ENCODE measurements at places on chromosomes 16 and 17. TPM values are rescaled to one million over a fixed set of nuclear protein-coding genes. Genes with fewer than 3 reads are reported as not detected.

- H3K27me3 ChIP-seq = peaks cover 5% of the 10 kb centered on the region
- DNase-seq = no peak
- H3K4me3 ChIP-seq = no peak overlapping the region
- no peak overlapping the region for H3K27ac ChIP-seq
- H3K36me3 ChIP-seq = no peaks in the 10 kb centered on the region
Measured at GRCh38 chr17:72079700-72080099, 41.1 kb upstream of the SOX9 start.

- H3K36me3 ChIP-seq = no peaks in the 10 kb centered on the region
- peak; percentile 78 for DNase-seq
- peak overlapping the region; percentile 77 for H3K27ac ChIP-seq
Measured at GRCh38 chr16:88922114-88922825, 54.7 kb downstream of the CBFA2T3 start.

DNA sequence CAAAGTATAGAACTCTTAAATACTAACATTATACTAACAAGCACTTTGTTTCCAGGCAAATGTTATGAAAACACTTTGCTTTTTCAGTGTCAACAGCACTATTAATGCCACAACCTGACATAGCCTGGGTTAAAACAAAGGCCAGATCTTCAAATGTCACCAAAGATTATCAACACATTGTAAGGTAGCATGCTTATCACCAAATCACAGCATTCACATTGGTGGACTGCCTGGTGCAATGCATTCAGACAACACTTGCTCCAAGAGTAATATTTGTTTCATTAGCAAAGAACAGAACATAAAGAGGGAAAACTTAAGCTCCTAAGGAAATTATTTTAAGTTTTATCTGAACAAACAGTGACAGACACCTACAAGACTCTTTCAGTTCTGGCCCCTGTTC is 1361.2 kb downstream of the CDH8 start:
- H3K27ac ChIP-seq = no peak overlapping the region
- no peak for DNase-seq
- no peaks in the 10 kb centered on the region for H3K4me1 ChIP-seq
- no peaks in the 10 kb centered on the region for H3K36me3 ChIP-seq

- peaks cover 9% of the 10 kb centered on the region for H3K4me1 ChIP-seq
- no peak for DNase-seq
- H3K4me3 ChIP-seq = no peak overlapping the region
- no peak overlapping the region for H3K27ac ChIP-seq
- no peaks in the 10 kb centered on the region for H3K27me3 ChIP-seq
Measured at GRCh38 chr17:66375121-66375520, 72.7 kb downstream of the PRKCA start.

DNA sequence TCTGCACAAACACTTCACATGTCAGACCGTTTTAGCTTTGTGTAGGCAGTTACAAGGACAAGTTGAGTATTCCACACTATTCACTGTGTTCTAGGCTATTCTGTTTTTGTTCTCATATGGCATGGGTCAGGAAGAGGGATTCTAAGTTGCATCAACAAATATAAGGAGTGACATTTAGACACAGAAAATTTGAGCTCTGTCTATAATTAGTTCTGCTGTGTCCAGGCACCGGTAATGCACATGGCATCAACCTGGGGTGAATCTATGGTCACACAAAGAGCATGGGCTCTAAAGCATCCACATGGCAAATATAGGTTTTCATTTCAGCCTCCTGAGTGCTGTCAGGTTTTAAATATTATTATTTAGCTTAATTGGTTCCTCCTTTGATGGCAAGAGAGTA is 130.4 kb upstream of the PMFBP1 start:
- no peaks in the 10 kb centered on the region for H3K36me3 ChIP-seq
- H3K27ac ChIP-seq = no peak overlapping the region
- H3K27me3 ChIP-seq = no peaks in the 10 kb centered on the region

DNA sequence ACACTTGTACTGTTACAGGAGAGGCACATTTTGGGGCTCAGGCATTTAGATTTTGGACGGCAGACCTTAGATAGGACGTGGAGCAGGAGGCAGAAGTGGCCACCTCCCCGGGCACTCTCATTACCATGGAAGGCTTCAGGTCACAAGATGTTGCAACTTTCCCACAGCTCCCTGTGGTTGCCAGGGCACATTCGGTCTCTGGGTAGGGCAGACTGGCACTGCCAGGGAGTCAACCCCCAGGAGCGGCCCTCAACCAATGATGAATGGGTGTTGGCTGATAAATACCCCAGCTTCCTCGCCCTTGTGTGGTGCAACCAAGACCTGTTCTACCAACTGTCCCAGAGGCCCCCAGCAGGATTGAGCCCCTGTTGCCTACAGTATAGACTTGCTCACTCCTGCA is 11.2 kb downstream of the NAGPA start:
- H3K36me3 ChIP-seq = peaks cover 15% of the 10 kb centered on the region
- H3K4me1 ChIP-seq = no peaks in the 10 kb centered on the region
- no peak overlapping the region for H3K27ac ChIP-seq
- H3K27me3 ChIP-seq = no peaks in the 10 kb centered on the region
- H3K4me3 ChIP-seq = no peak overlapping the region
- no peak for DNase-seq

DNA sequence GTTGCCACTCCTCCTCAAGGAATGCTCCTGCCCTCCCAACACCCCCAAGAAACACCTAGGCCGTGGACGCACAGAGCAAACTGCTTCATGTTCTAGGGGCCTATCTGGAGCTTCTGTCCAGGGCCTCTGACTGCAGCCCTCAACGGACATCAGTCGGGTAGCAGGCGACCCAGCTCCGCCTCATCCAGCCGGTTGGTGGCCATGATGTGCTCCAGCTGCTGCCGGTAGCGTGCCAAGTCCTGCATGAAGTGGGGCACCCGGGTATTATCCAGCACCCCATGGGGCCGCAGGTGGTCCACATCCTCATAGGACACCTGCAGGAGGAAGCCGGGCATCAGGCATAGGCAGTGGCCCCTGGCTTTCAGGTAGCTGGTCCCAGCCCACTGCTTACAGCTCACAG is 6.3 kb downstream of the NOL3 start:
- no peaks in the 10 kb centered on the region for H3K27me3 ChIP-seq
- no peak overlapping the region for H3K4me3 ChIP-seq
- DNase-seq = no peak
- H3K4me1 ChIP-seq = peaks cover 66% of the 10 kb centered on the region

GRCh38 chr17:37310940-37311339 is 64.8 kb upstream of the C17orf78 start:
- DNase-seq = no peak
- peaks cover 10% of the 10 kb centered on the region for H3K36me3 ChIP-seq
- H3K27me3 ChIP-seq = no peaks in the 10 kb centered on the region
- no peaks in the 10 kb centered on the region for H3K4me1 ChIP-seq

DNA sequence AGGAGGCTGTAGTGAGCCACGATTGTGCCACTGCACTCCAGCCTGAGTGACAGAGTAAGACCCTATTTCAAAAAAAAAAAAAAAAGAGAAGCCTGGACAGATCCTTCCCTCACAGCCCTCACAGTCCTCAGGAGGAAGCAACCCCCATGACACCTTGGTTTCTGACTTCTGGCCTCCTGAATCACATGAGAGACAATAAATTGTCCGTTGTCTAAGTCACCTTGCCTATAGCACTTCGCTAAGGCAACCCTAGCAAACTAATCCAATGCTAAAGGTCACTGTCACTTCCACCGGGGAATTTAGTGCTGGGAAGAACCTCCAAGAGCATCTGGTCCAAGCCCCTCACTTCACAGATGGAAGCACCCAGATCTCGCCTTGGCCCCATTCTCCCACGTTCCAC is 18.9 kb upstream of the SLC39A11 start:
- no peaks in the 10 kb centered on the region for H3K36me3 ChIP-seq
- no peaks in the 10 kb centered on the region for H3K4me1 ChIP-seq
- no peaks in the 10 kb centered on the region for H3K27me3 ChIP-seq
- DNase-seq = no peak
- no peak overlapping the region for H3K27ac ChIP-seq

DNA sequence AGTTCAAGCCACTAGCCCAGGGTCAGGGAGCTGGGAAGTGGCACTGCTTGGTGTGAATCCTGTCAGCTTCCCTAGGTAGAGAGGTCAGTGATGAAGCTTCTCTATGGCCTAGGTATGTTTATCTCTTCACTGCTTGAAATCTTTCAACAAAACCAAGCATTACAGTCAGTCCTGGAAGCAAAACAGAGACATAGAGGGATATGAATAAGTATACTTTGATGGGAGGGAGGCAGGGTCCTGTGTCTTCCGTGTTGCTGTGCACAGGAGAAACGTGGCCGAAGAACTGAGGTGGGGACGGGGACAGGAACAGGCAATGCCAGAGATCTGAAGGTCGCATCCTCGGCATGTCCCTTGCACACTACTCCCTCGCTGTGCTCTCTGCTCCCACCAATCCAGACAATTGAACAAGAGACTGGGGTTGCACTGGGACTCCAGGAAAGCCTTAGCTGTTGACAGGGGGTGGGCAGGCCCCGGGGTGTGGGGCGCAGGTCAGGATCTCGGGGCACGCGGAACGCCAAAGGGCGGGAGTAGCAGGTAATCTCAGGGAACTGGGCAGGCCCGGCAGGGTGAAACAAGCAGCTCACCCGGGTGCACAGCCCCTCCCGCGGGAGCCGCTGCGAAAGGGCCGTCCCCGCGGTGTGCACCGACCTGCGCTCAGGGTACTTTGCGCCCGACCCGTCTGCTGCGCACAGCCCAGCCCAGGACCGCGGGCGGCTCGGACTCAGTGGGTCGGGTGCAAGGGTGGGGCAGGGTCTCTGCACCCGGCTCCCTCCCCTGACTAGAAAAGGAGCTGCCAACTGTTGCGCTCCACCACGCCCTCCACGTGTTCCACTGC is at the start of gene MT1H:
Gene MT1H, plus strand, starts transcription at position 810 of the 835 bp plus-strand sequence. CDS start 71 bp downstream, outside the sequence.
- H3K27me3 ChIP-seq = peaks cover 66% of the 10 kb centered on the region
- no peak for DNase-seq
- H3K36me3 ChIP-seq = no peaks in the 10 kb centered on the region
- H3K27ac ChIP-seq = no peak within 1 kb of the TSS
- H3K4me3 ChIP-seq = no peak within 1 kb of the TSS

- DNase-seq = no peak
- H3K4me3 ChIP-seq = no peak overlapping the region
- H3K27ac ChIP-seq = no peak overlapping the region
- no peaks in the 10 kb centered on the region for H3K4me1 ChIP-seq
Measured at GRCh38 chr17:43599835-43600234, 53.7 kb upstream of the ETV4 start.

- peaks cover 8% of the 10 kb centered on the region for H3K27me3 ChIP-seq
- H3K27ac ChIP-seq = no peak overlapping the region
- no peaks in the 10 kb centered on the region for H3K36me3 ChIP-seq
Measured at GRCh38 chr16:89161763-89162713, 9.5 kb upstream of the CDH15 start.

DNA sequence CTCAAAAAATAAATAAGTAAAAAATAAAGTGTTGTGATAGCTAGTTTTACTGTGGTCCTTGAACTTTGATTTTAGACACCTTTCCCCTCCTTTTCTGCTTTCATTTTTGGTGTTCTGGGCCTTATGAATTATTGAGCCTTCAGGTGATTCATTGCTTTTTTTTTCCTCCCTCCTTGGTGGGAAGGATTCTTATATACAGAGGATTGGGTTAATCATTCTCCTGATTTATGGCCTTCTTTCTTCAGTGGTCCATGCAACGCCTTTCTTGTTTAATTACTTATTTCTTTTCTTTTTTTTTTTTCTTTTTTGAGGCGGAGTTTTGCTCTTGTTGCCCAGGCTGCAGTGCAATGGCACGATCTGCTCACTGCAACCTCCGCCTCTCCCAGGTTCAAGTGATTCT is 8.0 kb upstream of the MYL4 start:
- no peak for DNase-seq
- no peak overlapping the region for H3K4me3 ChIP-seq
- no peaks in the 10 kb centered on the region for H3K27me3 ChIP-seq

DNA sequence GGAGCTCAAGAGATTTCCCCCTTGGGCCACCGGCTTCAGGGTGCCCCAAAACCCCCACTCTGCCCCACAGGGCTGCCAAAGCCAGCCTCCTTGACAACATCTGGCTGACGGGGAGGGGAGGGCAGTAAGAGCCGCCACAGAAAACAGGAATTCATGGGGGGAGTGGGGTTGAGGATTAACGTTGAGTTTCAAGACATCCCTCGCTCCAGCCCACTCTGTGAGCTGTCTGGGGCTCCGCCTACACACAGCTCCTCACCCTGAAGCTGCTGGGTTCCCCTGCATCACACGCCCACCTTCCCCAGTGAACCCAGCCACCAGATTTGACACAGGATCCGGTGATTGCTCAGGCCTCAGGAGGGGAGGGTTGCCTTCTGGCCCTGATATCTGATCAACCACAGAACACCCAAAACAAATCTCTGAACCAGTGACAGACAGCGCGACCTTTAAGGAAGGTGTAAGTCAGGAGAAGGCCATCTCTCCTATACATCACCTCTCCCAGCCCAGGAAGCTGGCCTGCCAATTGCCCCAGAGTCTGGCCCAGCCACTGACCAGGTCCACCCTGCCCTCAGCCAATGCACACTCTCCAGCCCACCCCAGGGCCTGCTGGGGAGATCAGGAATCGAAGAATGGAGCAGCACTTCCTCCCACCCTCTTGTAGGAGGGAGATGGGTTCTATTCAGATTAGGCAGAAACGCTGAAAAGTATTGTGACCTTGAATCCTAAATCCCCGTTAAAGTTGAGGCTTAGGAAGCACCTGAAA is 132.1 kb downstream of the CLEC16A start:
- peaks cover 10% of the 10 kb centered on the region for H3K36me3 ChIP-seq
- no peak overlapping the region for H3K4me3 ChIP-seq
- H3K27ac ChIP-seq = no peak overlapping the region

- H3K27me3 ChIP-seq = no peaks in the 10 kb centered on the region
- peaks cover 30% of the 10 kb centered on the region for H3K4me1 ChIP-seq
- no peak overlapping the region for H3K4me3 ChIP-seq
- no peaks in the 10 kb centered on the region for H3K36me3 ChIP-seq
- no peak overlapping the region for H3K27ac ChIP-seq
Measured at GRCh38 chr16:11498683-11499082, 88.0 kb downstream of the LITAF start.

DNA sequence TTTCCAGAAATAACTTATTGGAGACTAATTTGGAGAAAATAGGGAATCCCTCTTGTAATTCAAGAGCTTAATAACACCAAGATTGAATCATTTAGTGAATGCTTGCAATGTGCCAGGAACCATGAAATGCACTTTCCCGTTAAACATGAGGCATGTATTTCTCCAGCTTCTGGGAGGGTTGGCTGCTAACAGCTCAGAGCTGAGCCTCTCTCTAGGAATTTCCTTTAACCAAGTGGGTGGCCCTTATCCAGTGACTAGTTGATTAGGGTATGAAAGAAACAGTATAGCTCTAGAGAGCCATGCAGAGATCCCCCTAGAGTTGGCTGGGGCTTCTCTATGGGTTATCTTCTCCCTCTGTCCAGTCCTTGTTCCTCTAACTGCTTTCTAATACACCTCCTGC is 356.4 kb upstream of the GOT2 start:
- no peaks in the 10 kb centered on the region for H3K36me3 ChIP-seq
- no peaks in the 10 kb centered on the region for H3K4me1 ChIP-seq
- no peak overlapping the region for H3K4me3 ChIP-seq
- H3K27ac ChIP-seq = no peak overlapping the region
- H3K27me3 ChIP-seq = no peaks in the 10 kb centered on the region

AATK gene
- 64.0 TPM for total RNA-seq

EIF3CL gene
- total RNA-seq = 17.5 TPM

RHBDL1 gene
- total RNA-seq = 2.0 TPM

CCL14 gene
- total RNA-seq = 20.7 TPM
